ENCODE measurements at places on chromosomes 12 and 14.

DNA sequence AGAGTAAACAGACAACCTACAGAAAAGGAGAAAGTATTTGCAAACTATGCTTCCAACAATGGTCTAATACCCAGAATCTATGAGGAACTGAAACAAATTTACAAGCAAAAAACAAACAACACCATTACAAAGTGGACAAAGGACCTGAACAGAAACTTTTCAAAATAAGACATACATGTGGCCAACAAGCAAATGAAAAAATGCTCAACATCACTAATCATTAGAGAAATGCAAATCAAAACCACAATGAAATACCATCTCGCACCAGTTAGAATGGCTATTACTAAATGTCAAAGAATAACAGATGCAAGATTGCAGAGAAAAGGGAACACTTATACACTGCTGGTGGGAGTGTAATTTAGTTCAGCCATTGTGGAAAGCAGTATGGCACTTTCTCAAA is 125.8 kb downstream of the C12orf42 start:
- DNase-seq: no peak

GRCh38 chr12:108211157-108211556 is 82.1 kb downstream of the WSCD2 start:
- no peak for DNase-seq

DNA sequence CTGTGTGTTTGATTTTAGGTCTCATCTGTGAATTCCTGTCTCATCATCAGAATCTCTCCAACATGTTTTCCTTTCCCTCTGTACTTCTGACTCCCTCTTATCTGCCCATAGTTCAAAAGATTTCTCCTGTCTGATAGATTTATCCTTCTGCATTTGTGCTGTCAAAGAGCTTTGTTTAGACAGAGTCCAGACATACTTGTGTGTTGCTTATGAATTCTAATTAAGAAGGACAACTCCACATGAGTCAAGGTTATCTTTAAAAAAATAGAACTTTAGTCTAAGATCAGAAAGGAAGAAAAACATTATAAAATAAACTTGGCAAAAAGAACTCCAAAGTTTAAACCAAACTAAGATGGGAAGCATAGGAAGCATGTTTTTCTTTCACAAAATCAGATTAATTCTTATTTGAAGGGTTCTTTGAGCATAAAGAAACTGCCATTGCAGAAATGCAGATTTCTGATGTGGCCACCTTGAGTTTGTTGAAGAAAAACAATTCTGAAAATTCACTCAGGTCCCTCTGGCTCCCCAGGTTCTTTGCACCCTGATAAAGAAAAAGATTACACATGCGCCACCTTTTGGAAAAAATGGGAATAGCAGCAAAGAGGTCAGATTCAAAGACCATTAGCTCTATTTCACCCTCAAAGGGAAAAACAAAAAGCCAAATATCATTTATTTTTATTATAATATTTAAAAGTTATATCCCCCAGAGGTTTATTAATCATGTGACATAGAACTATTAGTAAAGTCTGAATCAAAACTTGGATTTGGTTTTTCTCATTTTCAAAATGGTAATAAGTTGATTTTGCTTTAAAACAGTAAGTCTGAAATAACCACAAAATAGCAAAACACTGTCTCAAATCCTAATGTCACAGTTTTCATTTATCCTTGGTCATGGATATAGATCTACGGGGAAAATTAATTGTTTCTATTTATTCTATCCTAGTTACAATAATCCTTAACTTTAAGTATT is 143.7 kb upstream of the DCN start:
- no peak for DNase-seq

DNA sequence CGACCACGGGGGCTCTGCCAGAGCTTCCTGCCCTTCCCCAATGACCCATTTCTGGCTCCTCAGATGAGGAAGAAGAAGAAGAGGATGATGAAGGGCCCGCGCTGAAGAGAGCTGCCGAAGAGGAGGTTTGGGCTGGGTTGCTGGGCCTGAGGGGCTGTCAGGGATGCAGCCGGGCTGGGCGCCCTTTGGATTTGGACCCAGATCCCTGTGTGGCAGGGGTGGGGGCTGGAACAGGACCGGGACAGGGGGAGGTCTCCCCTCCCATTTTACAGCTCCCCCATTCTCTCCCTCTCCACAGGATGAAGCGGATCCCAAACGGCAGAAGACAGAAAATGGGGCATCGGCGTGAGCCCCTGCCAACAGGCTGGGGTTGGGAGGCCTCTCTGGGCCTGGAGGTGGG is 2.2 kb upstream of the LAG3 start:
- DNase-seq: no peak

GRCh38 chr12:66279123-66279712 is 23.1 kb upstream of the HELB start:
- no peak for DNase-seq

GRCh38 chr14:31084385-31084784 is 58.2 kb upstream of the STRN3 start:
- DNase-seq: no peak

GRCh38 chr12:123717350-123717749 is 5.2 kb downstream of the ATP6V0A2 start:
- DNase-seq: no peak

DNA sequence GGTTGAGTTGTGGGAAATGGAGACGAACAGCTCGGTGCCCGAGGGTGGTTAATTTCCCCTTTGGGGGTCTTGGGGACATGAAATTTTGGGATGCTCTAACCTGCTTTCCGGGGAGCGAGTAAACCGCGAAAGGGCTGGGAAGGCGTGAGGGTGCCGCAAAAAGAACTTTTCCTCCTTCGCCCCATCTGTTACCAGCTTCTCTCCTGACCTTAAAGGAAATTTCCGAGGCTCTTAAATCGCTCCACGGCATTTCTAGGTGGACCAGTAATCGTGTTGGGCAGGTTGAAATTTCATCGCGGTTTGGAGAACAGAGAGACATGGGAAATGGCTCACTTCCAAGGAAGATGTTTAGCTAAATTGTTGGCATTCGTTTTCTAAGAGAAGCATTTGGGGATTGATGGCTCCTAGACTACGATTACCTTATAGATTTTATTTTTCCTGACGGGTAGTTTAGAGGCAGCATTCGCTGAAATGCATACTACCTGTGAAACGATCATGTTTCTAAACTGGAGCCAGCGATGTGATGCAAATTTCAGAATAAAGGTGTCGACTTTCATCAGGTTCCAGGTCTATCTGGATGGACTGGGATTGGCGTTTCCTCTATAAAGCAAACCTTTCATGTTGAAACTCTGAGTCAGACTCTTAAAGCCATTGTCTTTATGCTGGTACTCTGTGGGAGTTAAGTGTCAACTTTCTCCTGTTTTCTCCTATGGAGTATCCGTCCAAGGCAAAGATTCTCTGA is 414.5 kb downstream of the PCNX1 start:
- DNase-seq: peak; percentile 49

GRCh38 chr12:27309293-27309994 is 23.2 kb upstream of the BMAL2 start:
- DNase-seq: no peak

DNA sequence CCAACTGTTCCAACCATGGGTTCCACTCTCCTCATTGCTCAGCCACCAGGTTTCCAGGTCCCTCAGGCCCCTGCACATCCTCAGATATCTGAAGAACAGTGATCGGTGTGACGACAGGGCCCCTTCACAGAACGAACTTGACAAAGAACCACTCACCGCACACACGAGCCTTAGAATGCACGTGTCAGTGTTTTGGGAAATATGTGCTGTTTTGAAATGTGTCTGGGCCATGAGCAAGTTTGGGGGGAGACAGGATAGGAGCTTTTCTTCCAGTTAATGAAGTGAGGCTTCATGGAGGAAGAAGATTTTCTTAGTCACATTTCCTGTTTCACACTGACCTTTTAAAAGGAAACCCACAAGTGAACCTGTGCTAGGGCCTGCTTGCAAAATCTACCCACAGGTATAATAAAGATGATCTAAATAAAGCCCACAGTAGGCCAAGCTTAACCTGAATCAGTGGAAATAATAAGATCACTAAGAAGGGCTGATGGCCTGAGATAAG is 58.6 kb downstream of the ZFP36L1 start:
- DNase-seq: no peak

DNA sequence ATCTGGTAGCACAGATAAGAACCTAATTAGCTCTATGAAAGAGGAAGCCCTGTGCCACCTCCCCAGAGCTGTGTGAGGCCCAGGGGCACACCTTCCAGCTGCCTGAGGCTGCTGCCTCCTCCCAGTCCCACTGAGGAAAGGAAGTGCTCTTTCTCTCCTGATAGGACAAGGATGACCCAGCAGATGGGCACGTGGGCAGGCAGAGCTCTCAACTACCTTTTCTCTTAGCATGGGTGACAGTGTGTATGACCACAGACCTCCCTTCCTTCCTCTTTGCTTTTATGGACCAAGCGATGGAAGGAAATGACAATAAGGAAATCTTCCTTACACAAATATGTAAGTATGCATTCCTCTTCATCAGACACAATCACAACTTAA is 127.6 kb upstream of the AMIGO2 start:
- no peak for DNase-seq

GRCh38 chr12:30138483-30138882 is 354.7 kb upstream of the TMTC1 start:
- no peak for DNase-seq

DNA sequence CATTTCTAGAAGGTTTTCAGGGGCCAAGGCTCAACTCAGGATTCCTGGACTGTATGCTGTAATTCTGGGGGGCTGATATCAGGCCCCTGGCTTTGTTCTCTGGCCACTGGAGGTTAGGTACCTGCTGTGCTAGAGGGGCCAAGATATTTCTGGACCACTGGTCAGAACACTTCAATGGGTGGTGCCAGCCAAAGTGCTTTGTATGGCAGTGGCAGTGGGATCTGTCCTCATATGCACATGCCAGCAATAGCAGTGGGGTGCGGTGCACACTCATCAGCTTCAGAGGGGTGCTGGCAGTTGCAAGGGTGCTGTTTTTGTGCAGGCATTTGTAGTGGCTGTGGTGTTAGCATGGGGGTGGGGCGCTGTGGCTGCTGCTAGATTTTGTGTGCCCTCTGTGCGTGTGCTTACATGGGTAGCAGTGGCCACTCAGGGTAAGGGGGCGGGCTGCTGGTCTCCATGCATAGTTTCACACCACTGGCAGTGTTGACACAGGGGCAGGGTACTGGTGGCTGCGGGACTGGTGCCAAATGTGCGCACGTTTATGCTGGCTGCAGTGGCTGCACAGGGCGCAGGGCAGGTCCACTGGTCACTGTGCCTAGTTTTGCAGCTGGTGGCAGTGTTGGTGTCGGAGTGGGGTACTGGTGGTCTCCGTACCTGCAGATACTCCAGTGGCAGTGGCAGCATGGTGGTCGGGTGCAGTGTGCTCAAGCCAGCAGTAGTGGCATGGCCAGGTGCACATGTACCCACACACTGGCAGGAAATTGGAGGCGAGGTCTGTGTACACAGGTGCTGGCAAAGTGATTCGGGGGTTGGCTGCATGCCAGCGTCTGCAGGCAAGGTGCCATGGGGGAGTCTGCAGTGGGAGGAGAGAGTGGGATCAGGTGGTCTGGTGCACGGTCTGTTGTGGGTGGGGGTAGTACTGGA is 12.6 kb downstream of the NOPCHAP1 start:
- DNase-seq: peak; percentile 69

GRCh38 chr12:93530358-93530757 is 42.1 kb upstream of the SOCS2 start:
- no peak for DNase-seq

- DNase-seq: no peak
Observed at GRCh38 chr12:11568762-11569478, 80.6 kb upstream of the ETV6 start.

DNA sequence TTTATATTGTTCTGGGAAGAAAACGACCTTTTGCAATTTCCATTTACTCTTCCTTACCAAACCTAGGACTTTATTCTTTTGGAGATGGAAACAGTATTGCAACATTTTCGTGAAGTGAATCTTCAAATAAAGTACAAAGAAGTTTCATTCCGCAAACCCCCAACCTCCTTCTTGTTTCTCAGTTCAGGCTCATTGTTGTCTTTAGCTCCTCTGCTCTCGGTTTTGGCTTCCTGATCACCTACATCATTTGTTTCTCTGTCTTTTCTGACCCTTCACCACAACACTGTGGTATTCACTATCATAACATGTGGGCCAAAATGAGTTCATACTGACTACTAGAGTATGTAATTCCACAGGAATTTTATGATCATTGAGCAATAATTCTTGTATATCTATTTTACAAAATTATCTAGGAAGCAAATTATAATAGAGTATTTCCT is 266.8 kb downstream of the ADAMTS20 start:
- DNase-seq: no peak

DNA sequence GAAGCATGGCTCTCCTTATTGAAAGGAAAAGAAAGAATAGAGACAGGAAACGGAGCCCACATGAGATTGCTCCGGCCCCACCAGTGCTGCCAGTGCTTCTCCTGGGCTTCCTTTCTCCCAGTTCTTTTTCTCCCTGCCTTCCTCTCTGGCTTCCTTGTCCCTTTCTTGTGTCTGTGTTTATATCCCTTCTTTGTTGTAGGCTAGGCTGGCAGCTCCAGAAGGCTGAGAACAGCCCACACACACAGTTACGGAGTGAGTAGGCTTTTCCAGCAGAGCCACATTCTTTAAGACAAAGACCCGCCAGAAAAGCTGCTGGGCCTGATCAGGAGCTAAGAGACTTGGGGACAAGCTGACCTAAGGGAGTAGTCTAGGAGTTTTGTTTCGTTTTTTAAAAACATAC is 13.0 kb downstream of the CIPC start:
- DNase-seq: no peak

DNA sequence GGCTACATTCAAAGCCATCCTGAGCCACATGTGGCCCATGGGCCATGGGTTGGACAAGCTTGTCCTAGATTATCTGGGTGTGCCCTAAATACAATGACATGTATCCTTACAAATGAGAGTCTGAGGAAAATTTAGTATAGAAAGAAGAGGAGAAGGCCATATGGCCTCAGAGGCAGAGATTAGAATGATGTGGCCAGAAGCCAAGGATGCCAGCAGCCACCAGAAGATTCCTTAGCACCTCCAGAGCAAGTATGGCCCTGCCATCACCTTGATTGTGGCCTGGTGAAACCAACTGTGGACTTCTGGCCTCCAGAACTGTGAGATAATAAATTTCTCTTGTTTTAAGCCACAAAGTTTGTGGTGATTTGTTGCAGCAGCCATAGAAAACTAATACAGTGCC is 436.9 kb downstream of the RGS6 start:
- DNase-seq: no peak
